ENCODE measurements at places on chromosomes 12 and 14.
A peak's percentile ranks its signal among the peaks of the same experiment; 100 is the strongest.

DNA sequence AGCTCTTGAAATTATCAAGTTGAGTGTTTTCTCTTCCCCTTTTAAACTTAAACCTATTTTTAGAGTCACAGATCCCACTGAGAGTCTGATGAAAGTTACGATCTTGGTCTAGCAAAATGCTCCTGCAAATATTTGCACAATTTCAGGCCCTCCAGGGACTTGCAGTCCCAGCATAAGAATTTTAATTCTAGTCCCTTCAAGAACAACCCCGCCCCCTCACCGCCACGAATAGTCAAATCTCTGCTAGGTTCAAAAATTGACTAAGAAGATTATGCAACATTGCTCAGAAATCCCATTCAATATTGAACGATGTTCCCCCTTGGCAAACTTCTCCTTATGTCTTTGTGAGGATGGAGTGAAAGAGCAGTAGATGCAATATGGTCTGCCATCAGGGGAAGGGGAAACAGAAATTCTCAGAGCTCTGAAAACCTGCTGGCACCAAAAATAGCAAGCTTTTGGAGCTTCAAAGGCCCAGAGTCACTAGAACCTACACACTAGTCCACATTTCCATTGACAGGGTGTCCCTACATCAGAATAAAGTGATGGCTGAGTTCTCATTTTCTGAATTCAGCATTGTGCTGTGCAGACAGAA, 127.5 kb upstream of the CCDC175 start:
- DNase-seq, result no peak

DNA sequence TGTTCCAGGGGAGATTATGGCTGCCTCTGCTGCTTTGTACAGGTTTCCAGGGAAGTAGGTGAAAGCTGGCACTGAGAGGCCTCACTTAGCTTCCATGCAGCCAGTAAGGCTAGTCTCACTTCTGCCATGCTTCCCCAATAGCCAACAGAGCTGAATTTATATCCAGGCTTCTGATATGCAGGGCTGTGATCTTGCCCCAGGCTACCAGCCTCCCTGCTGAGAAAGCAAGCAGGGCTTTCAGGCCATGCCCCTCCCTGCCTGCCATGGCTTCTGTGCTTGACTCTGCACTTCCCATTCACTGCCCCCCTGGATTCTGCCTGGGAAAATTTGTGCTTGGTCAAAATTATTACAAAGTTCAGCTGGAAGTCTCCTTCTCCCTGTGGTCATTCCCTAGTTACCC, 302.1 kb upstream of the FBXO33 start:
- DNase-seq, result no peak

- DNase-seq, result no peak
These were observed 11.1 kb downstream of the EPS8 start for GRCh38 chr12:15778126-15778525.

DNA sequence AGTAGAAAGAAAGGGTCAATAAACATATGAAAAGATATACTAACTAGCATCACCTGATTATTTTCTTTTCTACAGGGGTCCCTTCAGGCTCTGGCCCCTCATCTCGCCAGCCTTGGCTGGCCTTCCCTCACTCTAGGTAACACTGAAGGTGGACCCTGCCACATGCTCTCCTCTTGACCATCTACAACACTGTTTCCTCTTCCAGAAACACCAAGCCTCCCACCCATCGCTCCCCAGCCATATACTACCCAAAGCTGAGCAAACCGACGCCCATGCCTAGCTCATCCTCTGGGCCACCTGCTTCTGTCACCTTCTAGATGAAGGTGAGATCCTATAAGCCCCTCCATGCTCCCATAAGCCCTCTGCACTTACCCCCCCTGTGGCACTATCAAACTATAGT, 14.8 kb downstream of the ANAPC5 start:
- DNase-seq, result no peak

DNA sequence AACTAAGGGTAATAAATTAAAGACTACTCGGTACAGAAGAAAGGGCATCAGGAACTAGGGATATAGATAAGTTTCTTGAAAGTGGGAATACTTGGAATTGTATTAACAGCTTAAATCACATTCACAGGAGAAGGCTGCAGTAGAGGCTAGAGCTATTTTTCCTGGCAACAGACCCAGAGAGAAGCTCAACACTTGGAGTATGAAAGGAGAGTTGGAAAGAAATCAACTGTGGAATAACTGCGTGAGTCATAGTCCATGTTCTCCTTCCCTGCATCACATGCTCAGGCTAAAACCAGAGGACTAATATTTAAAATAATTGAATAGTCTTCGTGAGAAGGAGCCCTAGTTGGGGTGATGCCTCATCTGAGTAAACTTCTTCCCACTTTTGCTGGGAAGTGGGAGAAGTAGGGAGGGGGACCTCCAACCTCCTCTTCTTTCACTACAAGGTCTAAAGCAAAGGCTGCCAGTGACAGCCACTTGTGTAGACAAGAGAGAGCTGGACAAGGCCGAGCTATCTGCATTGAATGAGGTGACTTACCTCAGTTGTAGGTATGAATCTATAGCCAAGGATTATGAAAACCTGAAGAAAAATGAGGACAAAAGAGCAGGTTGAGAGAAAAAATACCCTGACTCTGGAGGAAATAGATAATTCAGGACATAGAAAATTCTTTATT, 32.7 kb downstream of the DYRK2 start:
- DNase-seq, result no peak

DNA sequence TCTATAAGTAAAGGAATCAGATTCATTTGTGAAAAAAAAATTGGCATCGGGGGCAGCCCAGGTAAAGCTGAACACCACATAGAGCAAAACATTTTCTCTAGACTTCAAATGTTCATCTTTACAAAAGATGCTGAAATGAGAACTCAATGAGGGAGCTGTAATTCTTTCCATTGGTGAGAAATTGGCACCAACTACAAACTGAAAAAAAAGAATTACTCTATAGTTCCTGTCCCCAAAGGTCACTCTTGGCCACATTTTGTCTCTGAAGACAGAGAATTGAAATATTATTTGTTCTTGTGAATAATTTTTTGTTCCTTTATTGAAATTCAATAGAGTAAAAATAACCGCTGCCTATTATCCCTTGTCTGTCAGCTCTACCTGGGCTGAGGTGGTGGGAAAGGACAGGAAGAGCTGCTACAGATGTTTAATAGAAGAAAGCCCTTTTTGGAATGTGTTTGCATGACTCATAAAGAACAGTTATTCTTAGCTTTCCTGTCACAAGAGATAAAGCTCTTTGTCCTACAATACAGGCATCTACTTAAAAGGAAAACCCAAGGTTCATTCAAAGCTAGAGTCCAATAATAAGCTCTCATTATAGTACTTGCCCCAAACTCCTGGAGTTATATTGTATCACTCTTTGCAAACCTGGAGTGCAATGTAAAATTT, 380.1 kb upstream of the KITLG start:
- DNase-seq, result no peak

DNA sequence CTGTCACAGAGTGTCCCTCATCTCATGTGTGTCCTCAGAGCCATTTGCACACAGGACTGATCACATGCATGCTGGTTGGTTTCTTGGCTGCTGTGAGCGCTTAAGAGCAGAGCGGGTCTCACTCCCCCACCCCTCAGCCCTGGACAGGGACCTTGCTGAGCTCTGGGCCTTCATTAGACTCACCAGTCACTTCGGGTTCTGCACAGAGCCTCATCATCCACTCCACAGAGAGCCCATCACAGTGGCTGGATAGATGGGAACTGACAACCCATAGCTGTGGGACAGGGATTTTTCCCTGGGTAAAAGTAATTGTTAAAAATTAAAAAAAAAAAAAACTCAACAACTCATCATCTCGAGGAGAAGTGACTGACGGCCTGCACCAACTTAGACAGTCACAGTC, 8.2 kb downstream of the GLRX5 start:
- DNase-seq, result no peak

DNA sequence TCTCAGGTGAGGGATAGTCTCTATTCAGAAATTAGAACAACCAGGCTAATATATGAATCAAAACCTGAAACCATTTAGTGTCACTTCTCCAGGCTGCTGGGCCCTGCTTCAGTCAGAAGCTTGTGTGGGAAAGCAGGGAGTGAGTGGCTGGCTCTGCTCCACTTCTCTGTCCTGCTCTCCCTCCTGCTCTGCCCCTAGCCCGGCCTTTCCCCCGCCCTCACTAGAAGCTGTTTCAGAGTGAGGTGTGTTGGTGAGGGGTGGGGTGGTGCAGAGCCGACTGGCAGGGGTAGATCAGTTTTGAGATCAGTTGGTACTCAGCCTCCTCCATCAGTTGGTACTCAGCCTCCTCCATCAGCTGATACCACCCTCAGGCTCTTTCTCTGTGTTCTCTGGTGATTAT, 7.0 kb upstream of the PPP1R1A start:
- DNase-seq, result no peak

- no peak for DNase-seq
These were observed 3.0 kb downstream of the WNT1 start for GRCh38 chr12:48980953-48981756.

GRCh38 chr12:52494518-52494917, 1.5 kb upstream of the KRT6A start:
- no peak for DNase-seq

GRCh38 chr12:26162905-26163304, 32.5 kb upstream of the SSPN start:
- no peak for DNase-seq

GRCh38 chr12:94618995-94619695, 31.2 kb downstream of the TMCC3 start:
- DNase-seq, result no peak

- DNase-seq, result peak; percentile 40
These were observed 39.2 kb downstream of the EFCAB11 start for GRCh38 chr14:89915114-89915878.

GRCh38 chr12:66638666-66639065, 40.2 kb downstream of the GRIP1 start:
- no peak for DNase-seq

DNA sequence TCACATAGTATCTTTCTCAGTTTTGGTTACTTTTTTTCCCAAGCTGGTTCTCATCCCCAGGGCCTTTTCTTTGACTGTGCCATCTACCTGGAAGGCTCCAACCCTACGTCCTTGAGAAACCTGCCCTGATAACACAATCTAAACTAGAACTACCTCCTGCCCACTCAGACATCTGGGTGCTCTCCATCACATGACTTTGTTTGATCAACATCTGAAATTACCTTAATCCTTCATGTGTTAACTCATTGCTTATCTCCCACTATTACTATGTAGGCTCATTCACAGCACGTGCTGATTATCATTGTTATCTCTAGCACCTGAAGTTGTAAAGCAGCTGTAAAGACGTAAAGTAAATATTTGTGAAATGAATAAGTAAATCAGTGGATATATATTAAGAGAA, 784.0 kb downstream of the TMTC2 start:
- DNase-seq, result no peak

DNA sequence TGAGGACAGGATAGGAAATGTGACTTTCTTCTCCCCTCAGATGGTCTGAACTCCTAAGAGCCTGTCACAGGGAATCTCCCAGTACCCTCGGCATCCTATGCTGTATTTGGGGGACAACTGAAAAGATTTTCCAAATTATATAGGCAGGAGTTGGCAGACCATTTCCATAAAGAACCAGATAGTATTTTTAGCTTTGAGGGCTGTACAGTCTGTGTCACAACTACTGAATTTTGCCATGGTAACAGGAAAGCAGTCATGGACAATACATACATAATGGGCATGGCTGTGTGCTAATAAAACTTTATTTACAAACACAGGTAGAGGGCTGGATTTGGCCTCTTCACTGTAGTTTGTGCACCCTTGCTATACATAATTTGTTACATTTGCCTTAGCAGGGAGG, 30.4 kb upstream of the TMEM132C start:
- no peak for DNase-seq

GRCh38 chr14:26395726-26396125, 202.1 kb downstream of the NOVA1 start:
- no peak for DNase-seq

DNA sequence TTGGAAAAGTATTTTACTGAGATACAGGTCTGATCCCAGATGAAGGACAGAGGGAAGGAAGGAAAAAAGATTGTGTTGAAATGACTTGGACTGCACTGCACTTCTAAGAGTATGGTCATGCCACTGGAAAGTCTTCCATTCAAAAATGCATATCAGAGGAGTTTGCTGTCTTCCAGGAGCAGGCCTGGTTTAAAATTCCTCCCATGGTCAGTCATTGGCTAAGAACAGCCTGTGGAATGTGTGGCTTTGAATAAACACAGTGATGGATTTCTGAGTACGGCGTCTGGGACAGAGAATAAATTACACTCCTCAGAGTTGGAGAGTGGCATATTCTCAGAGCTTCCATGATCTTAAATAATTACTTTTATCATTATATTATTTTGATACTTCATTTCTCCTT, 245.8 kb upstream of the PDZRN4 start:
- DNase-seq, result no peak

DNA sequence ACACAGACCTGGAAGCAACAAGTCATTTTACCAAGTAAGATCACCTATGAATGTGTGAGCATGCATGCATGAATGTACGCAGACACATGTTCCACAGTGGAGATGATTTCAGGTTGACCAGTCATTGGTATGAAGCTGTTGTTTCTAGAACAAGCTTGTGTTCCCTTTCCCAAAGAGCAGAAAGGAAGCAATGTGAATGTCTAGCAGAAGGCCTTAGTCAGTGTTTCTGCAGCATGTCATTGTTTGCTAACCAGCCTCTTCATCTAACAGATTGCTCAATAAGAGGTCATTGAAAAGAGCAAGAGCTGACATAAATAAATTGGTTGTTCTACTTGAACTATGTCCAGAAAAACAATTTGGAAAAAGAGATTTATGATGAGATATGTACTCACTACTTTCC, 191.4 kb downstream of the PLCZ1 start:
- DNase-seq, result no peak

GRCh38 chr12:75724928-75725312, 213.5 kb upstream of the KRR1 start:
- DNase-seq, result no peak

DNA sequence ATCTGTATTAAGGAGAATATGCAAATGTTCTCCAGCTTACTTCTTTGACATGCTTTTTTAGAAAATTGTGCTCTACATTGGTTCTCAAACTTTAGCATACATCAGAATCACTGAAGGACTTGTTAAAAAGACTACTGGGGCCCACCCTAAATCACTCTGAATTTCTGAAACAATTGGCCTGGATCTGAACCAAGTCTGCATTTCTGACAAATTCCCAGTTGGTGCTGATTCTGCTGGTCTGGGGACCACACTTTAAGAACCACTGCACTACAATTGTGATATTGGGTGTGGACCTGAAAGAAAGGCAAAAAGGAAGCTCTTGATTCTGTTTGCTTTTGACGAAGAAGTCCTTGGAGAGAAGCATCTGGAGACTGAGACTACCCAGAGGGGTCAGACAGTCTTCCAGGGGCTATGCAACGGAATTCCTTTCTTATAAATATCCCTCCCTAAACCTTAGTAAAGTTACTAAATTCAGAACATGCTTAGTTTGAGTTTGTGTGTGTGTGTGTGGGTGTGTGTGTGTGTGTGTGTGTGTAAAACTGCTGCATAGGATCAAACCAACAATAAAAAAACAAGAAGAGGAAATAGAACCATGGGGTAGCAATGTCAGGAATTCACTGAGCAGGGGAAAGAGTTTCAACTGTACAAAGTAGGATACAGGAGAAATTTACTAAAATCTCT, 36.8 kb downstream of the EAPP start:
- DNase-seq, result no peak

GRCh38 chr12:127355061-127355841, 911.7 kb upstream of the TMEM132C start:
- no peak for DNase-seq

GRCh38 chr14:70212752-70213151, 24.0 kb upstream of the SLC8A3 start:
- no peak for DNase-seq

GRCh38 chr14:55062517-55063351, 11.3 kb downstream of the MAPK1IP1L start:
- no peak for DNase-seq

- DNase-seq, result no peak
These were observed 60.9 kb upstream of the FBRSL1 start for GRCh38 chr12:132428936-132429601.

All from stimulated activated CD4-positive, alpha-beta T cell treated with anti-CD3 and anti-CD28 coated beads, TNF-alpha, amount 100 ng/mL, for 1 hour (primary cell).